SJCRH30 (cell line): ENCODE measurements at places on chromosomes 12 and 14.

GRCh38 chr14:103089386-103090335 lies 4.9 kb upstream of the EXOC3L4 start:
- no peak for DNase-seq
- H3K27me3 ChIP-seq, result peaks cover 20% of the 10 kb centered on the region
- H3K4me1 ChIP-seq, result peaks cover 3% of the 10 kb centered on the region; the same call in 1 of the 2 replicates
- no peak overlapping the region for H3K4me3 ChIP-seq
- H3K27ac ChIP-seq, result no peak overlapping the region

DNA sequence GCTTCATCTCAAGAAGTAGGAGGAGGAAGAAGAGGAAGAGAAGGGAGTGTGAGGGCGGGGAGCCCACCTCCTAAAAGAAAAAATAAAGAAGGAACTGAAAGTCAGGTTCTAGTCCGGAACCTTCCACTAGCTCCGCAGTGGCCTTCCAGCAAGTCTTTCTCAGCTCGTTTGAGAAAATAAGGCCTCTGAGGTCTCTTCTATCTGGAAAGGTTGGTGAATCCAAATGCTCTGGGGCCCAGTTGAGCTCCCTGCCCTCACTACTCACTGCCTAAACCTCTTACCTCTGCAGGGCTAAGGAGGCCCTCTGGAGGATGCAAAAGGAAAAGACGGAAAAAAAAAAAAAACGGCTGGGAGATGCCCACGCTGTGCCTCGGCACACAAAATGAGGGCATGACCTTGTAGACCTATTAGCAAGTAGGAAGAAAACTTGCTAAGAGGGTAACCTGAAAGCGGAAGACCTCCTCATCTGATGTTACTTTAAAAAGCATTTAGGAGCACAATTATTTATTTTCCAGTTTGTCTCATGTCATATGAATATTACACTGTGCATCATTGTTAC lies 35.9 kb downstream of the FBLN5 start:
- peak; percentile 46 for DNase-seq
- H3K27me3 ChIP-seq, result no peaks in the 10 kb centered on the region
- no peak overlapping the region for H3K4me3 ChIP-seq
- H3K27ac ChIP-seq, result no peak overlapping the region

DNA sequence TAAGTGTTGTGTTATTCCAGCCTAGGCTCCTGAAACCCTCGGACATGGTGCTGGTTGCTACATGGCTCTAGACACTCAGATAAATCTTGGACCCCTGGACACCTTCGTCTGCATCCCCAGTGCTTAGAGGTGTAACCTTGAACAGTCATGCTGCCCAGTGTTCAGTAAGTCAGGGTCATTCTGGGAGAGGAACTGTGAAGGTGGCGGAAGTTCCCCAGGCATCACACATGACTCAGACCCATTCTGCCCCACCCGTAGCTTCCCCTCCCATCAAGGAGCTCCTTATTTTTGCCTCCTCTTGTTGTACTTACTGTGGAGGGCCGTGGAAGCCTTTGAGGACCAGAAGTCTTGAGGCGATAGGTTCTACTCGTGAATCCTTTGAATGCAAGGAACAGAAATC lies 18.1 kb upstream of the SSPN start:
- H3K4me3 ChIP-seq, result no peak overlapping the region
- no peaks in the 10 kb centered on the region for H3K27me3 ChIP-seq
- no peak overlapping the region for H3K27ac ChIP-seq
- no peaks in the 10 kb centered on the region for H3K4me1 ChIP-seq
- no peaks in the 10 kb centered on the region for H3K36me3 ChIP-seq

GRCh38 chr12:23751641-23752040 lies 197.8 kb downstream of the SOX5 start:
- DNase-seq, result peak; percentile 69
- H3K4me1 ChIP-seq, result peaks cover 29% of the 10 kb centered on the region
- no peak overlapping the region for H3K4me3 ChIP-seq
- no peaks in the 10 kb centered on the region for H3K36me3 ChIP-seq
- H3K27me3 ChIP-seq, result no peaks in the 10 kb centered on the region
- peak overlapping the region; percentile 93 for H3K27ac ChIP-seq

DNA sequence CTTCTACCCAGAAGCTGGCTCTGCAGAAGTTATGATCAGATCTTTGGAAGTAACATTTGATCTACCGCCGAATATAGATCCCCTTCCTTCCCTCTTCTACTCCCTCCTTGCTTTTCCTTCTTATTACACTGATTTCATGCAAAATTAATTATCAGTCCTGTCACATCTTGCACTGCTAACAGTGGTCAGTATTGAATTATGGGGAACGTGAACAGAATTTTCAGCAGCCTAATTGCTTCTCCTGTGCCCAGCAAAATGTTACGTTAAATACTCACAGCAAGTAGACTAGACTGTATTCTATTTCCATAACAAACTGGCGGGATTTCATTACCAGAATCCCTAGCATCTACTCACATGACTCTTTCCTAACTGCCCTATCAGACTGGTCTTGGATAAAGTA lies 596.9 kb downstream of the DIO2 start:
- no peaks in the 10 kb centered on the region for H3K27me3 ChIP-seq
- DNase-seq, result no peak
- no peaks in the 10 kb centered on the region for H3K4me1 ChIP-seq
- no peaks in the 10 kb centered on the region for H3K36me3 ChIP-seq
- H3K27ac ChIP-seq, result no peak overlapping the region
- no peak overlapping the region for H3K4me3 ChIP-seq

GRCh38 chr14:54567224-54567638 lies 303 bp downstream of the SAMD4A start:
- H3K36me3 ChIP-seq, result peaks cover 6% of the 10 kb centered on the region
- peaks cover 18% of the 10 kb centered on the region for H3K4me1 ChIP-seq
- peak overlapping the region; percentile 66 for H3K27ac ChIP-seq
- H3K4me3 ChIP-seq, result peak overlapping the region; percentile 87
- DNase-seq, result peak; percentile 54
- no peaks in the 10 kb centered on the region for H3K27me3 ChIP-seq

DNA sequence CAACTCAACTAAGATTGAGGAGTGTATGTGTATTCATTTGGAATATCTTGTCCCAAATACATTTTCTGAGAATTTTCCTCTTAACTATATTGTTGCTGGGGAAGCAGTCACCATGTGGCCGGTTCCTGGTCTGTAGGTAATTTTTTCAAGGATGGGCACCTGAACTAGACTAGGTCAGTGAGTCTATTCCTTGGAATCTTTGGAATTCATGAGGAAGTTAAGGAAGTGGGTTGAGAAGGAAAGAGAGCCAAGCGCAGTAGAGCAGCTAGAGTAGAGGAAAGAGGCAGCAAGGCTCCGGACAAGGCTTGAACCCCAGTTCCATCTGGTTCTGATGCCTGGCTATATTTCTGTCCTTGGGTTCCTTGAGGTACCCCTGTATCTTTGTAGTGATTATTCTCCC lies 183.7 kb downstream of the DACT1 start:
- H3K36me3 ChIP-seq, result no peaks in the 10 kb centered on the region
- no peak for DNase-seq

DNA sequence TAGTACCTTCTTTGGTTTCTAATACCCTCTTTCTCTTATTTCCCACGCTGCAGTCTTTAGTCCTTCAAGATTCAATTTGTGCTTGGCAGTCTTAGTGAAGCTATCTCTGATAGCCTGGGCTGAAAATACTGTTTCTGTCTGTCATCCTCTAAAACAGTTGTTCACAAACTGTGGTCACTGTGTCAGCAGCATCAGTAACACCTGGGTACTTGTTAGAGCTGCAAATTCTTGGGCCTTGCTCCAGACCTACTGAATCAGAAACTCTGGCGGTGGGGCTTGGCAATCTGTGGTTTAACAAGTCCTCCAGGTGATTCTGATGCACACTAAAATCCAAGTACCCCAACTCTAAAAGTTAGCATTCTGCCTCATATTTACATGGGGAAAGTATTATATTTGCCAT lies 217.5 kb upstream of the SEL1L start:
- no peaks in the 10 kb centered on the region for H3K4me1 ChIP-seq
- H3K36me3 ChIP-seq, result no peaks in the 10 kb centered on the region
- no peaks in the 10 kb centered on the region for H3K27me3 ChIP-seq
- H3K27ac ChIP-seq, result no peak overlapping the region
- no peak for DNase-seq
- H3K4me3 ChIP-seq, result no peak overlapping the region

DNA sequence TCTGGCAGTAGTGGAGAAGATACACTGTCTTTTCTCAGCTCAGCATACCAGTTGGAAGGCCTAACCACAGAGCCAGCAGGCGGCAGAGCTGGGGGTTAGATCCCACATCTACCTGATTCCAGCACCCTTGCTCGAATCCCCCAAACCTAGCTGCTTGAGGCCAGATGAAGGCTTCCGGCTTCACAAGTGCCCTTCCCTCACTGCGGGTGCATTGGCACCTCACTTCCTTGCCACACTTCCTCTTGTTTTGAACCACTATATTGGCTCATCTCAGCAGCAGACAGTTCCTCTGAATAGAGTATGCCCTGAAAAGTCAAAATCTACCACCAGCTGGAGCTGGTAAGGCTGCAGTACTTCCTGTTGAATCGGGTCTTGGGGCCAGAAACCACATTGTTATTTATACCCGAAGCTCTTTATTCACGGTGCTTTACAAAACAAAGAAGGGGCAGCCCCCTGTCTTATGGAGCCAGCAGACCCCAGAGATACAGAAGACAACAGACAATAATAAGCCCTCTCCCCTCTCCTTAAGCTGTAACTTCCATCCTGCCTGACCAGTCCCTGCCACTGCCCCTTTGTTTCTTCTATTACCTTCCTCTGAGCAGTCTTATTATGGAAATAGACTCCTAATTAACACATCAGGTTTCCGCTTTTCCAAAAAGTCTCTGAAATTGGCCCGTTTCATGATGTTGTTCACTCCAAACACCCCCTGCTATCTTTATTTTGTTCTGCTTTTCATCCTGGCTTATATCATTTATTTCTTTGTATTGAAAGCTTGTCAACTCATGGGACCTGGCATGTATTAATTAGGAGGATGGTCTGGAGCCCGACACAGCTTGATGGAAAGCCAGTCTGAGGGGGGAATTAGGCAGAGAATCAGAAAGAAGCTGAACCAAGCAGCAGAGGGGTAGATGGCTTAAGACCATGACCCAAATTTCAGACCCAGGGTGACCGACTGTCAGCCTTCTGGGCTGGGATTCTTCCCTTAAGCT lies 233.5 kb downstream of the EFCAB11 start:
- peaks cover 17% of the 10 kb centered on the region for H3K4me1 ChIP-seq
- no peak overlapping the region for H3K4me3 ChIP-seq
- peak overlapping the region; percentile 41 for H3K27ac ChIP-seq
- H3K27me3 ChIP-seq, result no peaks in the 10 kb centered on the region
- H3K36me3 ChIP-seq, result no peaks in the 10 kb centered on the region
- peak; percentile 22 for DNase-seq

- H3K4me1 ChIP-seq, result no peaks in the 10 kb centered on the region
- H3K36me3 ChIP-seq, result no peaks in the 10 kb centered on the region
- no peak for DNase-seq
- H3K4me3 ChIP-seq, result no peak overlapping the region
Observed at GRCh38 chr12:6360080-6360571, 15.2 kb downstream of the SCNN1A start.

- no peak overlapping the region for H3K4me3 ChIP-seq
- no peaks in the 10 kb centered on the region for H3K27me3 ChIP-seq
- no peaks in the 10 kb centered on the region for H3K4me1 ChIP-seq
- DNase-seq, result no peak
- no peaks in the 10 kb centered on the region for H3K36me3 ChIP-seq
Observed at GRCh38 chr14:97281741-97282140, 484.6 kb downstream of the VRK1 start.

- DNase-seq, result no peak
- peaks cover 2% of the 10 kb centered on the region; the same call in 1 of the 2 replicates for H3K4me1 ChIP-seq
- H3K27me3 ChIP-seq, result peaks cover 12% of the 10 kb centered on the region; the same call in 1 of the 2 replicates
Observed at GRCh38 chr12:124620606-124621295, 53.3 kb upstream of the NCOR2 start.

DNA sequence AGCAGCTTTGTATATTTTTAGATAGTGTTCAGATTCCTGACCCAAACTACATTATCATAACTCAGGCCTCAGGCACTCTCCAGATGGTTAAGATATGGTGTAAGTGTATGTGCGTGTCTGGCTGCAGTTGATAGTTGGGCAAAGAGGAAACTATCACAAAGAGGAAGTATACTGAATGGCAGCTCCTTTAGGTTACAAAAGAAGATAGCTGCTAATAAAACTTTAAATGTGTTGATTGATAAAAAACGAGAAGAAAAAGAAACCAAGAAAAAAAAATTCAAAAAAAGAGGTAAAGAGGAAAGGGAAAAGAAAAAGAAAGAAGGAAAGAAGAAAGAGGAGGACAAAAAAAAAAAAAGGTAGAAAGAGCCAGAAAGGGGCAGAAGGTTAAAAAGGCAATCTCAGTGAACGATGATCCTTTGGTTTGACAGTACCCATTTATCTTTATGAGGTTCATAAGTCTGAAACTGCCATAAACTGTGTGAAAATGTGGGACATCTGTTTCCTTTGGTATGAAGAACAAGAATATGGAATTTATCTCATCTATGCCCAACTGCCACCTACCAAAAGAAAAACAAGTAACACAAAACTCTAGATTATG lies 42.2 kb downstream of the TAOK3 start:
- no peaks in the 10 kb centered on the region for H3K4me1 ChIP-seq
- no peak overlapping the region for H3K4me3 ChIP-seq
- H3K36me3 ChIP-seq, result no peaks in the 10 kb centered on the region
- H3K27ac ChIP-seq, result no peak overlapping the region
- H3K27me3 ChIP-seq, result no peaks in the 10 kb centered on the region

DNA sequence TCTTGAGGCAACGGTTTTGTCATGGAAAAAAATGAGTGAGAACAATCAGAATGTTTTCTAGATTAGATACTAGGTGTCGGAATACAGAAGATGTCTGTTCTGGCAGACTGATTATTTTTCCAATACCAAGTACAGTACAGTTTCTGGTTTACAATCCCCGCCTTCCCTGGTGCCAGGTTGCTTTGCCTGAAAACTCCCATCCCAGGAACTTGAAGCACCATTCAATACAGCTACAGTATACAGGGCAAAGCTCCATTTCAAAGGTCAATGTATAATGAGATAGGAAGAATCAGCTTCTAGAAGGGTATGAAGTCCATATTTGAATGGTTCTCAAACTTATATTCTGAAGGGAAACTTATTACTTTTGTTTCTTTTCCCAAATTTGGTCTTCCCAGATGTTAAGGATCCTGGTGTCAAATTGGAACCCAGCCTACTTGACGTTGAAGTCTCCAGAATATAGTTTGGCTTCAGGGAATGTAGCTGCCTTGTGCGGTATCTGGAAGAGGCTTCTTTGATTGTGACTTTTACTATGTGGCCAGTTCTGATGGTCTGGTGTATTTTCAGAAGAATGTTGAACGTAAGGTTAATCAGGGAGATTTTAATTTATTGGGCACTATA lies 238.0 kb upstream of the ATP2B1 start:
- no peaks in the 10 kb centered on the region for H3K27me3 ChIP-seq
- no peaks in the 10 kb centered on the region for H3K36me3 ChIP-seq
- no peak overlapping the region for H3K27ac ChIP-seq
- no peak for DNase-seq
- peaks cover 16% of the 10 kb centered on the region for H3K4me1 ChIP-seq

GRCh38 chr14:43408472-43408871 lies 1098.6 kb downstream of the FSCB start:
- no peak for DNase-seq
- no peaks in the 10 kb centered on the region for H3K27me3 ChIP-seq
- no peak overlapping the region for H3K27ac ChIP-seq
- no peaks in the 10 kb centered on the region for H3K36me3 ChIP-seq

GRCh38 chr14:24339284-24340151 lies at the start of gene RIPK3:
Gene RIPK3 (minus strand): TSS chr14:24339991. CDS start chr14:24339826, 165 bp downstream.
- peaks cover 7% of the 10 kb centered on the region; the same call in 1 of the 2 replicates for H3K27me3 ChIP-seq
- DNase-seq, result no peak
- H3K36me3 ChIP-seq, result no peaks in the 10 kb centered on the region
- no peak within 1 kb of the TSS for H3K4me3 ChIP-seq
- H3K27ac ChIP-seq, result no peak within 1 kb of the TSS
- H3K4me1 ChIP-seq, result no peaks in the 10 kb centered on the region
